Activated T-helper 1 cell treated with anti-CD3 and anti-CD28 coated beads, Interleukin-12 subunit alpha, Interleukin-12 subunit beta, Interleukin-2, Interleukin-4 antibody, amounts not matched to agents 30 ng/mL and 10 ng/mL and 1 ng/mL, durations not matched to agents 14 hours and 24 hours and 36 hours (primary cell): ENCODE measurements at places on chromosomes 11 and 22. TPM values are rescaled to one million over a fixed set of nuclear protein-coding genes. Genes with fewer than 3 reads are reported as not detected.

Gene SERPIND1
- not detected in 2 replicates for total RNA-seq

Gene OR51I2
- not detected in 2 replicates for total RNA-seq

Gene DDX17
- 356 and 358 TPM in 2 replicates for total RNA-seq

Gene LYVE1
- total RNA-seq, result not detected in 2 replicates

GRCh38 chr11:3158821-3159220, 6.3 kb downstream of the OSBPL5 start:
- H3K27ac ChIP-seq, result no peak overlapping the region
- no peak for DNase-seq
- H3K4me1 ChIP-seq, result no peaks in the 10 kb centered on the region
- H3K36me3 ChIP-seq, result no peaks in the 10 kb centered on the region
- peaks cover 19% of the 10 kb centered on the region for H3K27me3 ChIP-seq

Gene VPREB1
- total RNA-seq, result not detected in 2 replicates

Gene CSNK2A3
- total RNA-seq, result 1.2 TPM in 2 replicates

DNA sequence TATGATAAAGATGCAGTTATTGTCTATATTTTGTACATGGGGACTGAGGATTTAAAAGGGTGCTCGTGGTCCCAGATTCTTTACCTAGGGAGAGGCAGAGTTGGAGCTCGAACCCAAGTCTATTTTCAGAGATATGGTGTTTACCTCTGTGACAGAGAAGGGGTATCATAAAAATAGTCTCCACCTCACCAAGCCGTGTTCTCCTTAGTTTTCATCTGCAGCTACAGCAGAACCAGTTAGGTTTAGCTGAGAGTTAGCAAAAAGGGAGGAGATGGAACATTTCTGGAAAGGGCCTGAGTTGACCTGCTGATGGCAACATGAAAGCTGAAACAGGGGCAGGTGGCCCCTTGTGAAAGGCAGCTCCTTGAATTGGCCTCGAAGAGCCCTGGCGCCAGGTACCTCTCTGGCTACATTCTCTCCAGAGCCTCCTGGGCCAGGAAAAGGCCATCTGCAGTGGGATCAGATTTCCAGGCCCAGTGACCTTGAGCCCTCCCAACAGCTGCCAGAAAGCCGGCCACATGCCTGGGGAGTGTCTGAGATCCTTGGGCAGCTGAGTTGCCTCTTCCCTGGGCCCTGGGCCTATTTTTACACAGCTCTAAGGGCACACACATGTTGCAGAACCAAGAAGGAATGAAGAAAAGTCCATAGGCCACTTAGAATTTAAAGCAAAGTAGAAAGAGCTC, 136.6 kb downstream of the NAV2 start:
- H3K4me3 ChIP-seq, result no peak overlapping the region
- no peak for DNase-seq
- H3K27ac ChIP-seq, result no peak overlapping the region
- H3K4me1 ChIP-seq, result no peaks in the 10 kb centered on the region

Gene TMEM223
- total RNA-seq, result 14.3 and 16.0 TPM in 2 replicates

DNA sequence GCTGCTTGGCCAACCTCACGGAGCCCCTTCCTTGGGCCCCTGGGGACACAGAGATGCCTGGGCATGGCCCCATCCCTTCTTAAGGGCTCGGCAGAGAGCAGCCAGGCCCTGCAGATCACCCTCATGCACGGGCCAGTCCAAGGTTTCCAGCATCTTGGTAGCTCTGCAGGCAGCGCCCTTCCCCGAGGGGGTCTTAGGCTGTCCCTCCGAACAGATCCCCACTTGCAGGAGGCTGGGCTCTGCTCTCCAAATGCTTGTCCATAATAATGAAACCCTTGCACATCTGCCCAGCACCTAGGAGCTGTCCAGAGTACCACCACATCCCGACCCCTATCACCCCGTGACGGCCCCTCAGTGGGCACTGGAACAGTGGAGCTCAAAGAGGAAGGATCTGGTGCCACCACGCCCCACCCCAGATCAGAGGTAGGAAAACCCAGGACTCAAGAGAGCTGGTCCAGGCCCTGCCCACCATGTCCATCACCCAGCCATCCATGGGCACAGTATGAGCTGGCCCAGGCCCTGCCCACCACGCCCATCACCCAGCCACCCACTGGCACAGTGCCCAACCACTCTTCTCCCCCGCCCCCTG, 92.5 kb upstream of the PRR5 start:
- no peak overlapping the region for H3K4me3 ChIP-seq
- H3K27me3 ChIP-seq, result peaks cover 5% of the 10 kb centered on the region
- peaks cover 1% of the 10 kb centered on the region for H3K36me3 ChIP-seq

Gene CEP126
- total RNA-seq, result 0.41 and 1.2 TPM in 2 replicates

GRCh38 chr11:102138670-102139069, 28.4 kb downstream of the YAP1 start:
- no peaks in the 10 kb centered on the region for H3K4me1 ChIP-seq
- no peaks in the 10 kb centered on the region for H3K36me3 ChIP-seq
- no peak overlapping the region for H3K27ac ChIP-seq
- peaks cover 2% of the 10 kb centered on the region for H3K27me3 ChIP-seq

Gene GGTLC3
- not detected in 2 replicates for total RNA-seq

Gene KIF18A
- total RNA-seq, result 13.1 and 15.4 TPM in 2 replicates

DNA sequence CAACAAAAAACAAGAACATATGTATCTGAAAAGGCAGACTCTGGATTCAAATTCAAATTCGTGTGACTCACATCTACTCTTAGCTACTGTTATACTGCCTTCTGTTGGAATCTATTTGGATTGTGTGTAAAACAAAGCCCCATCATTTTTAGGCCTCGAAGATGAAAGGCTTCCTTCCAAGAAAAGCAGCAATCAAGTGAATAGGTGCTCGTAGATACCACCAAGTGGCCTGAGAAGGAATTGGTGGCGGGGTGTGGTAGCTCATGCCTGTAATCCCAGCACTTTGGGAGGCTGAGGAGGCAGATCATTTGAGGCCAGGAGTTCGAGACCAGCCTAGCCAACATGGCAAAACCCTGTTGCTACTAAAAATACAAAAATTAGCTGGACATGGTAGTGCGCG, 4.2 kb downstream of the GRAMD1B start:
- no peak for DNase-seq
- peaks cover 80% of the 10 kb centered on the region for H3K4me1 ChIP-seq
- H3K4me3 ChIP-seq, result peak overlapping the region; percentile 60
- peaks cover 57% of the 10 kb centered on the region for H3K36me3 ChIP-seq
- no peaks in the 10 kb centered on the region for H3K27me3 ChIP-seq

DNA sequence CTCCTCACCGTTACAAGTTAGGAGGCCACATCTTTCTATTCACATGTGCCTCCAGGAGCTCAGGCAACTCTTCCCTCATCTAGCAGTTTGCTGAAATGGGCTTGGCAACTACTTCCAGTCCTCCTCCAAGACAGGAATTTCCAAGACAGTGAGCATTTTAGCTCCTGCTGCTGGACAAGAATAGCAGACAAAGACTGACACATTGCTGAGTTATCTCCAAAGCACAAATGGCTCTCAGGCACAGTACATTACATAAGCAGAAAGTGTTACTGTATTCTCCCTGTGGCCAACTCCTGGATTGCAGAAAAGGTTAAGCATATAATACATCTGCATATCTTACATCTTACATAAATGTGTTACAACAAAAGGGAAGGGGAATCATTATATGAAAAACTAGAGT, 83.2 kb upstream of the POU2AF2 start:
- no peak for DNase-seq
- H3K27me3 ChIP-seq, result peaks cover 10% of the 10 kb centered on the region
- no peaks in the 10 kb centered on the region for H3K4me1 ChIP-seq
- H3K27ac ChIP-seq, result no peak overlapping the region
- H3K4me3 ChIP-seq, result no peak overlapping the region
- H3K36me3 ChIP-seq, result no peaks in the 10 kb centered on the region

- DNase-seq, result no peak
- H3K4me3 ChIP-seq, result no peak overlapping the region
- no peaks in the 10 kb centered on the region for H3K4me1 ChIP-seq
- no peak overlapping the region for H3K27ac ChIP-seq
Observed at GRCh38 chr22:44586351-44586990, 88.4 kb upstream of the RTL6 start.

DNA sequence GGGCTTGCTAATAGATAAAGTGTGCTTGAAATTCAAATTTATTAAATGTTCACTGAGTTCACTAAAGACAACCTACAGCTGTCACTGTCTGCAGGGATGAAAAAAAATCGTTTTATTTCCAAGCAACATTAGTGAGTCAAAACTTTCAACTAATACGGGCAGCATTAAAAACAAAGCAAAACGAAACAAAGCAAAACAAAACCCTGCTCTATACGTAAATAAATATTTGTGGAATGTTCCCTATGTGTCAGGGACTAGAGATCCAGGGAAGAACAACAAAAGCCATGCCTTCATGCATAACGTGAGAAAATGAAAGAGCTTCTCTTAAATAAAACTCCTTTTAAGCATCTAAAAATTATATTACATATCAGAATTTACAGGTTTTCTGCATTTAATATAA, 553 bp downstream of the NAALAD2 start:
- H3K4me1 ChIP-seq, result peaks cover 14% of the 10 kb centered on the region
- no peaks in the 10 kb centered on the region for H3K36me3 ChIP-seq
- H3K4me3 ChIP-seq, result peak overlapping the region; percentile 24
- no peak overlapping the region for H3K27ac ChIP-seq
- H3K27me3 ChIP-seq, result peaks cover 33% of the 10 kb centered on the region

GRCh38 chr11:102436561-102436960, 16.0 kb downstream of the TMEM123 start:
- H3K36me3 ChIP-seq, result peaks cover 62% of the 10 kb centered on the region
- DNase-seq, result no peak
- no peak overlapping the region for H3K4me3 ChIP-seq
- peak overlapping the region; percentile 64 for H3K27ac ChIP-seq

DNA sequence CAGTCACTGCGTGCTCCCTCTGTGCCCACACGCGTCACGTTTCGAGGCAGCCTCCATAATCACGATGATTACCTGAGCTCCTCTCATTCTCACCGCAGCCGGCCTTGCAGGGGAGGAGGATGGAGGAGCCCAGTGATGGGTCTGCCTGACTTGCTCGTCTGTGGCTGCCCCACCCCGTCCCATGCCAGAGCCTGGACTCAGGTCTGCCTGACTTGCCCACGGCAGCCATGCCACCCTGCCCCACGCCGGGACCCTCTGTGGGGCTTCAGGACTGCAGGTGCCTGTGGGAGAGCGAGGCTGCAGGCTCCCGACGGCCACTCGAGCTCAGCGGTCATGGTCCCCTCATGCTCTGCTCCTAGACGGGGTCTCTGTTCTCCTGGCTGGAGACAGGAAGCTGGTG, 1025.1 kb downstream of the BRD1 start:
- H3K4me3 ChIP-seq, result no peak overlapping the region
- no peaks in the 10 kb centered on the region for H3K36me3 ChIP-seq
- H3K27ac ChIP-seq, result no peak overlapping the region
- H3K4me1 ChIP-seq, result no peaks in the 10 kb centered on the region
- DNase-seq, result no peak
- no peaks in the 10 kb centered on the region for H3K27me3 ChIP-seq

- H3K4me3 ChIP-seq, result no peak overlapping the region
- no peaks in the 10 kb centered on the region for H3K4me1 ChIP-seq
- no peak for DNase-seq
- peaks cover 2% of the 10 kb centered on the region for H3K27me3 ChIP-seq
Observed at GRCh38 chr22:27670701-27671412, 130.7 kb downstream of the MN1 start.

DNA sequence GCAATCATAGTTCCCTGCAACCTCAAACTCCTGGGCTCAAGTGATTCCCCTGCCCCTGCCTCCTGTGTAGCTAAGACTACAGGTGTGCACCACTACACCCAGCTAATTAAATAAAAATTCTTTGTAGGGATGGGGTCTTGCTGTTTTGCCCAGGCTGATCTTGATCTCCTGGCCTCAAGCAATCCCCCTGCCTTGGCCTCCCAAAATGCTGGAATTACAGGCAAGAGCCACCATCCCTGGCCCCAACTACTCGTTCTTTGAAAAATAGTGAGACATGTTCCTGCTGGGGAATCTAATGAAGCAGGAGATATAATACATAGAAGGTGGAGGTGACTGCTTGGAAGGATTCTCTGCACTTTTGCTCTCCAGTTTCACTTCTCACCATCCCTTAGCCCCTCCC, 40.1 kb upstream of the RFPL3 start:
- H3K4me1 ChIP-seq, result no peaks in the 10 kb centered on the region
- DNase-seq, result no peak
- no peak overlapping the region for H3K4me3 ChIP-seq
- no peak overlapping the region for H3K27ac ChIP-seq

DNA sequence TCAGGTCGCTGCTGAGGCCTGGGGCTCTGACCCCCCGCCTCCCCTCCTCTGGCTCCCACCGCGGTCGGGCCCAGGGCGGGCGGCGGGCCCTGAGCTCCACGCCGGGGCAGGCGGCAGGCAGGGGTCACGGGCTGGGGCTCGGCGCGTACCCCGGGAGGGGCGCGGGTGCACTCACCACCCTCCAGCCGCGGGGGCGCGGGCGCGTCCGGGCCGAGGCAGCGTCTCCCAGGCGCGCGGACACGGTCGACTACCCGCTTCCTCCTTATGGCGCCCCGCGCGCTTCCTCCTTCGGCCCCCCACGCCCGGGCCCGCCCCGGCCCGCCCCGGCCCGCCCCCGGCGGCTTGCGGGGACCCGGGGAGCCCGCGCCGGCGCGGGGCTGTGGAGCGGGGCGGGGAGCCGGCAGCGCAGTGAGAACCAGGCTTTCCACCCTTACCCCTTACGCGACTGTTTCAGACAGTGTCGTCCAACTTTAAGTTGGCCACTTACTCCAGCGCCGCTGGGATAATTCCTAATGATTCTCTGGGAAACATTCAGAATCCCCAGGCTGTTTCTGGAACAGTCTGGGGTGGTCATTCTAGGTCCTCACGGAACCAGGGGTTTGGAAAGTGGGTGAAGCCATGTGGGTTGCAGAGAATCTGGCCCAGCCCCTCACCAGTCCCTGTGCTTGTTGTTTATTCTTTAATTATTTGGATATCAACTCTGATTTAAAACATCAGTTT, at the start of gene BID:
BID (minus strand) TSS at position 264 of the 720 bp plus-strand sequence. CDS start 24,353 bp downstream, outside the sequence.
- H3K4me3 ChIP-seq, result peak within 1 kb of the TSS; percentile 79
- H3K27ac ChIP-seq, result peak within 1 kb of the TSS; percentile 65
- H3K36me3 ChIP-seq, result peaks cover 3% of the 10 kb centered on the region
- peak; percentile 38 for DNase-seq

DNA sequence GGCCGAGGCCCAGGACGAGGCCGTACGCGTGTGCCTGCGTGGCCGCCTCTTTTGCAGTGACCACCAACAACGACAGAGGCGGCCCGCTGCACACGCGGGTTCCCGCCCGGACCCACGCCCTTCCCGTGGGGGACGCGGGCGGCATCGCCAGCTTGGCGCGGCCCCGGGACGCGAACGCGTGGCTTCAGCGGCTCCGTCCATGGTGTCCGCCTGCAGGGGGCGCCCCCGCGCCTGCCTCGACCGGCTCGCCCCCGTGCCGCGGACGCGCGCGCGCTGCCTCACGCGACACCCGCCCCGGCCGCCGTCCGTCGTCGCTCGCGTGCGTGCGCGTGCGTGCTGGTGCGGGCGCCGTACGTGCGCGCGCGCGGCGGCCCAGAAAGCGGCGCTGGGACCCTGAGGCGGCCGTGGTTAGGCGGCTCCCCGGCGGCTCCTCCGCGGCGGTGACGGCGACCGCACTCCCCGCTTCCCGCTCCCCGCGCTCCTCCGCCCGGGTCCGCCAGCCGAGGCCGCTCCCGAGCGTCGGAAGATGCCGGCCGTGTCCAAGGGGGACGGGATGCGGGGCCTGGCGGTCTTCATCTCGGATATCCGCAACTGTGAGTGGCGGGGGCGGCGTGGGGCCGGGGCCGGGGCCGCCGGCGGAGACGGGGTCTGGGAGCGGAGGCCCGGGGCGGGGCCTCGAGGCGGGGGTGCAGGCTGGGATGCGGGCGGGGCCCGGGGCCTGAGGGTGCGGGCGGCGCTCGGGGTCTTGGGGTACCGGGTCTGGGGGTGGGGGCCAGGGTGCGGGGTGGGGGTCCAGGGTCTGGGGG, at the start of gene AP2A2:
AP2A2 (plus strand) TSS at position 375 of the 806 bp plus-strand sequence; CDS start at position 527, 152 bp downstream.
- peaks cover 4% of the 10 kb centered on the region for H3K36me3 ChIP-seq
- H3K27ac ChIP-seq, result peak within 1 kb of the TSS; percentile 71
- no peaks in the 10 kb centered on the region for H3K27me3 ChIP-seq
